Posterior vena cava (tissue), 2 donors: ENCODE measurements at places on chromosomes 5 and 9. TPM values are rescaled to one million over a fixed set of nuclear protein-coding genes. Genes with fewer than 3 reads are reported as not detected.
A peak's percentile ranks its signal among the peaks of the same experiment; 100 is the strongest.

Gene TERT
- total RNA-seq: not detected

DNA sequence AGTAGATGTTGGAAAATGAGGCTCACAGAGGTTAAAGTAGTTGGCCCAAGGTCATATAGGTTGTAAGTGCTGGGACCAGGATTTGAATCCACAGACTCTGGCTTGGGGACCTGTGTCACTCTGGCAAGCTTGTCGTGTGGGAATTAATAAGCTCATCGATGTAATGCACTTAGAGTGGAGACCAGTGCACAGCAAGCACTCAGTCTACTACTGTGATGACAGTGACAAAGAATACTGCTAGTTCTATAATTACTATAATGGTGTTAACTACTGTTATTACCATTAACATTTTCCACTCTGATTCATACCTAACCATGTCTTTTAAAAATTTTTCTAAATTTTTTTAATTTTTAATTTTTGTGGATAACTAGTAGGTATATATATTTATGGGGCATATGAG is 12.8 kb downstream of the PAM start:
- DNase-seq: no peak

- DNase-seq: no peak
Measured at GRCh38 chr5:89967771-89968444, 441.6 kb downstream of the CETN3 start.

Gene COL15A1
- 129 TPM for total RNA-seq

GRCh38 chr5:172683645-172684471 is 42.8 kb downstream of the NEURL1B start:
- DNase-seq: no peak

Gene FBXL7
- total RNA-seq: 29.9 TPM

- no peak for DNase-seq
Measured at GRCh38 chr9:131769361-131769760, 29.5 kb upstream of the RAPGEF1 start.

DNA sequence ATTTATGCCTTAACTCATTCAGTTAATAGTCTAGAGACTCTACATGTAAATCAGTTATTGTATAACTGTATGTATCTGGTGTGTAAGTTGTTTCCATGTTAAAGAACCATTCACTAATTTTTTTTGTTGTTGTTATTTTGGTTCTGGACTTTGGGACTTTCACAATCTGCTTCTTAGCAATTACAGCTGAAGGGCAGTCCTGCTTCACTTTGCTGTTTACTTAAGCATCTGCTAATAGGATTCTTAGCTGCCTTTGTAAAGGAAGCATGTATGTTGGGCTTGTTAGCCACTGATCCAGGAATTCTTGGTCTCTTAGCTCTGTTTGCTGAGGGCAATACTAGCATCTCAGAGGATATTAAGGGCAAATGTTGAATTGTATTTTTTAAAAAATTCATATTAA is 97.0 kb downstream of the FOCAD start:
- no peak for DNase-seq

Gene BNIP1
- 10.6 TPM for total RNA-seq

GRCh38 chr5:149886060-149886459 is 58.5 kb downstream of the PDE6A start:
- DNase-seq: no peak

GRCh38 chr5:83430130-83431010 is 41.2 kb upstream of the VCAN start:
- DNase-seq: peak; percentile 82

Gene CSF1R
- total RNA-seq: 30.8 TPM

GRCh38 chr9:137070906-137071275 is 534 bp upstream of the SAPCD2 start:
- DNase-seq: no peak

Gene ANKRD55
- total RNA-seq: 0.79 TPM

DNA sequence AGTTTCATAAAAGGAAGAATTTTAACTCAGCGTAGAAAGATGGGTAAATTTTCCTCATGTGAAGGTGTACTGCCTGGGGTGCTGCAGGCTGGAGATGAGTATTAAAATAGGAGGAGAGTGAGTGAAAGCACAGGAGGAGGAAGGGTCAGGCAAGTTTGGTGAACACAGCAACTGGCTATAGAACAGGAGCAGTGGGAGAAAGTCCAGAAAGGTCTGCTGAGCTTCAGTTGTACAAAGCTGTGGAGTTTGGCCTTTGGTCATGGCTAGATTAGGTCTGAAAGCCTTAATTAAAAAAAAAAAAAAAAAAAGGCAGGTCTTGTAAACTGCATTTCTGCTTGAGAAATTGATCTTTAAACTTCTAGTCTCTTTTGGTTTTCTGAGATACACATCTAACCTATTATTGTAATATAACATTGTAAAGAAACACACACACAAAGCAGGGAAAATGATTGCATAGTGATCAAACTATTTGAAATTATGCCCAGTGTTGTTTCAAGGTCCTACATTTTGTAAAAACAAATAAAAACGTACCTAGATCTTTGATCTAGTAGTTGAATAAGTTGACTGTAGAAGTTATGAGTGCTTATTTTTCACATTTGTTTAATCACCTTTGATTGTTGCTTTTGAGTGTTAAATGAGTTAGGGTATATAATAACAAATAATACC is 43.6 kb downstream of the MAP3K1 start:
- no peak for DNase-seq

Gene ANKRD31
- total RNA-seq: 0.19 TPM

Gene LCN6
- total RNA-seq: 22.8 TPM

DNA sequence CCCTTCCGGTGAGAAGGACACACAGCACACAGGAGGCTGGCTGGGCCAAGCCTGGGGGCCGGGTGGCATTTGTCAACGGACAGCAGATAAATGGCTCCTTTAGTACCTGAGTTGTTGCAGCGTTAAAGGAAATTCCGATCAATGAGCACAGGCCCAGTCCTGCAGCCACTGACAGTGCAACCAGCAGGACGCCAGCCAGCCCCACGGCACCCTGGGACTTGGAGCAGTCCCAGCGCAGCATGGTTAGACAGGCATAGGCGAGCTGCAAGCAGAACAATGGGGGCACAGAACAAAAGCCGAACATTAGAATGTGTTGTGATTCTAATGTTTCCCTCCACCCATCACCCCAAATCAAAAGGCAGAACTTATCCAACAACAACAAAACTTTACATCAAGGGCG is 39.3 kb downstream of the PTCH1 start:
- no peak for DNase-seq

Gene SLC34A1
- not detected for total RNA-seq

- peak; percentile 99 for DNase-seq
Measured at GRCh38 chr9:33076046-33077004, at the start of gene SMU1. Gene SMU1, minus strand, starts transcription at chr9:33076674. Its CDS starts 66 bp downstream, at chr9:33076608.

GRCh38 chr9:98432134-98432533 is 176.7 kb upstream of the TBC1D2 start:
- DNase-seq: no peak

- DNase-seq: no peak
Measured at GRCh38 chr5:38622723-38623129, 66.3 kb upstream of the LIFR start.

DNA sequence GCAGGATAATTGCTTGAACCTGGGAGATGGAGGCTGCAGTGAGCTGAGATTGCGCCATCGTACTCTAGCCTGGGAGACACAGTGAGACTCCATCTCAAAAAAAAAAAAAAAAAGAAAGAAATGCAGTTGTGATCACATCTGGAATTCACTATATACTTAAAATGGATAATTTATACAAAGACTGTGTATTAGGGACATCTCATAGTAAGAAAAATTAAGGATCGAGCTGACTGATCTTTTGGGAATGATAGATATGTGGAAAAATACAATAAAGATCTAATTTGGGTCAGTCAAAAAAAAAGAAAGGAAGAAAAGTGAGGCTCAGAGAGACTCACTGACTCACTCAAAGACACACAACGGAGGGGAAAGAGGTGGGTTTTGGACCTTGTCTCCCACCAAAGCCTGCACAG is 73.2 kb upstream of the STXBP1 start:
- no peak for DNase-seq
